Activated T-helper 1 cell treated with Interleukin-2 at 50 U/mL for 16 hours (primary cell): ENCODE measurements at places on chromosomes 11 and 22.

GRCh38 chr11:66649903-66650302 is 11.4 kb downstream of the RBM4 start:
- no peak for DNase-seq

- DNase-seq = no peak
Measured at GRCh38 chr11:27381238-27381666, 18.2 kb upstream of the CCDC34 start.

GRCh38 chr11:7480113-7480512 is 5.2 kb upstream of the OLFML1 start:
- no peak for DNase-seq

- no peak for DNase-seq
Measured at GRCh38 chr11:36074941-36075431, 131.1 kb downstream of the LDLRAD3 start.

DNA sequence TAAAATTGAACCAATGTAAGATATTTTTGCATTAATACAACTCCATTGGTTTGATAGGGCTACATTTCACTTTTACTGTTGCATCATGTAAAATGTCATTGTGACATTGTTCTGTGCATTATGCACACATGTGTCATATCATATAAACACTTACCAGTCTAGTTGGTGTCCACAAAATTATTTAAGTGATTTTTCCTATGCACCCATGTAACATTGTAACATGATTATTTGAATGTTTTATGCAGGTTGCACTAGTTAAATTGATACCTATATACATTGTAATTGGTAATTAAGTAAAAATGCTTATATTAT is 9.6 kb upstream of the BIRC3 start:
- DNase-seq = no peak

- no peak for DNase-seq
Measured at GRCh38 chr22:39449708-39450107, 7.1 kb upstream of the MGAT3 start.

GRCh38 chr11:67273260-67273990 is 7.2 kb downstream of the GRK2 start:
- DNase-seq = no peak

DNA sequence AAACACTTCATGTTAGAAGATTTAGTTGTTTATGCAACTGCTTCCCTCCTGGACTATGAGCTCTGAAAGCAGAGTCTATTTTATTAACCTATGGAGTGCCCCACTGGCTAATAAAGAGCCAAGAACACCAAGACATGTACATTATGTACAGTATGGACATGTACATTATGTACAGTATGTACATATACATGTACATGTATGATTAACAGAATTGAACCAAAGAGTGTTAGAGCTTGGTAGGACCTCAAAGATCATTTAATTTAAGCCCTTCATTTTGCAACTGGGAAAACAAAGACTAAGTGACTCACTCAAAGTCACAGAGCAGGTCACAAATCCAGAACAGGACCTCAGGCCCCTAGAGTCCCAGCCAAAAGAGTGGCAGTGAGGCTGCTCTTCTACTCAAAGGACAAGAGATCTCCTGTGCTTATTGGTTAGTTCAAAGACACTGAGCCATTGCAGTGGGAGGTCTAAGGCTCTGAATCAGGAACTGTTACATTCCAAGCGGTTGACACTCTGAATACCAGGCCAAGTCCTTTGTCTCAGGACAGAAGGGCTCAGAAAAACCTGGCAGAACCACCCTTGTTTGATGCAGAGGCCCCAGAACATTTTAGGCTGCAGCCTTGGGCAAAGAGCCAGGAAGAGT is 103.8 kb downstream of the FAM168A start:
- DNase-seq = no peak

DNA sequence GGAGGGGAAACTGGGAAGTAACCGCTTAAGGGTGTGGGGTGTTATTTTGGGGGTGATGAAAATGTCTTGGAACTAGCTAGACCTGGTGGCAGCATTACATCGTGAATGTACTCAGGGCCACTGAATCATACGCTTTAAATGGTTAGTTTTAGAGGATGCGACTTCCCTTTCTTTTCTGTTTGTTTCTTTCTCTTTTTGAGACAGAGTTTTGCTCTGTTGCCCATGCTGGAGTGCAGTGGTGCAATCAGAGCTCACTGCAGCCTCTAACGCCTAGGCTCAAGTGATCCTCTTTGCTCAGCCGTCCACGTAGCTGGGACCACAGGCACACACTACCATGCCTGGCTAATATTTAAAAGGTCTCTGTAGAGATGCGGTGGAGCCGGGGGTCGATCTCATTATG is 5.6 kb upstream of the MIAT start:
- DNase-seq = no peak

- no peak for DNase-seq
Measured at GRCh38 chr11:117934526-117935307, 5.5 kb upstream of the TMPRSS13 start.

DNA sequence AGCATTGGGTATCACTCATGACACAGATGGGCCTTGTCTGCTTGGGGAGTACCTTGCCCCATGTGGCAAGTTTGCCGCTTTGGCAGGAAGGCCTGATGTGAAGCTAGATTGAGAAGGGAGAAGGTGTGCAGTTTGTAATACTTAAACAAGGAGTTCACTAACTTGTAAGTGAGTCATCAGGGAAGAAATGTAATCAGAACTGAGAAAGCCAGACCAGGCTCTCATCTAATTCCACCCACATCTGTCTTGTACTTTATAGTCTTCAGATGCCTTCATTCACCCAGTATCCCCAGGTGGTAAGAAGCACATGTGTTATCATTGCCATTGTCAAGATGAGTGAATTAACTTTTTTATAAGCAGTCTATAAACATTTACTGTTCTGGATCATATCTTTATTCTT is 116.0 kb upstream of the DDI1 start:
- no peak for DNase-seq

DNA sequence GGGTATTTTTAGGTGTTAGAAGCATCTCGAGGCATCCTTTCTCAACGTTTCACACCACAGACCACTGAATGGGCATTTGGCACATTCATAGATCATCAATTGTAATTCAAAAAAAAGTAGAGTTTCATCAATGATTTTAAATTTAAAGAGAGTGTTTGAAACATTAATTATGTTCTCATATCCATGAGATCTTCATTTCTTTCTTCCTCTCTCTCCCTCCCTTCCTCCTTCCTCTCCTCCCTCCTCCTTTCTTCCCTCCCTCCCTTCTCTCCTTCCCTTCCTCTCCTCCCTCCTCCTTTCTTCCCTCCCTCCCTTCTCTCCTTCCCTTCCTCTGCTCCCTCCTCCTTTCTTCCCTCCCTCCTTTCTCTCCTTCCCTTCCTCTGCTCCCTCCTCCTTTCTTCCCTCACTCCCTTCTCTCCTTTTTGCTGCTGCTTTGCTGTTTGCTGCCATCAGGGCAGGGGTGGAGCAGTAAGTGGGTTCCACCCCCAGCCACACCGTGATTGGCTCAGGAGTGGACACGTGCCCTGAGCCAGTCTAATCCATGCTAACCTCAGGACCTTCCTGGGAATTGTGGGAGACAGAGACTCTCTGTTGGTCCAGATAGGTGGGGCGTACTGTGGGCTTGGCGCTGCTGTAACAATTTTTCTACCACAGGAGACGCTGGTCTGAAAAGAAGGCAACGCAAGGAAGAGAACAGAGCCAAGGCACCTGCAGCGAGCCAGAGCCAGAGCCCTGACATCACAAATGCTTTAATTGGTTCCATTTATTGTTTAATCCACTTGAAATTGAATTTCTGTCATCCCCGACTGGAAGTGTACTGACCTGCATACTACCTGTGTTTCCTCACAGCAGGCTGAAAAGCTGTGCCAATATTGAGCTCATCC is 33.7 kb upstream of the APOBEC3A start:
- DNase-seq = no peak
